Stimulated activated CD8-positive, alpha-beta memory T cell treated with anti-CD3 and anti-CD28 coated beads, Interleukin-12 subunit alpha, Interleukin-12 subunit beta, amount 100 ng/mL, for 4 hours (primary cell): ENCODE measurements at places on chromosomes 7 and 10.

- no peak for DNase-seq
These were observed 4.8 kb upstream of the ADRB1 start for GRCh38 chr10:114038819-114039218.

GRCh38 chr7:26147030-26147429 is 5.0 kb upstream of the NFE2L3 start:
- no peak for DNase-seq

DNA sequence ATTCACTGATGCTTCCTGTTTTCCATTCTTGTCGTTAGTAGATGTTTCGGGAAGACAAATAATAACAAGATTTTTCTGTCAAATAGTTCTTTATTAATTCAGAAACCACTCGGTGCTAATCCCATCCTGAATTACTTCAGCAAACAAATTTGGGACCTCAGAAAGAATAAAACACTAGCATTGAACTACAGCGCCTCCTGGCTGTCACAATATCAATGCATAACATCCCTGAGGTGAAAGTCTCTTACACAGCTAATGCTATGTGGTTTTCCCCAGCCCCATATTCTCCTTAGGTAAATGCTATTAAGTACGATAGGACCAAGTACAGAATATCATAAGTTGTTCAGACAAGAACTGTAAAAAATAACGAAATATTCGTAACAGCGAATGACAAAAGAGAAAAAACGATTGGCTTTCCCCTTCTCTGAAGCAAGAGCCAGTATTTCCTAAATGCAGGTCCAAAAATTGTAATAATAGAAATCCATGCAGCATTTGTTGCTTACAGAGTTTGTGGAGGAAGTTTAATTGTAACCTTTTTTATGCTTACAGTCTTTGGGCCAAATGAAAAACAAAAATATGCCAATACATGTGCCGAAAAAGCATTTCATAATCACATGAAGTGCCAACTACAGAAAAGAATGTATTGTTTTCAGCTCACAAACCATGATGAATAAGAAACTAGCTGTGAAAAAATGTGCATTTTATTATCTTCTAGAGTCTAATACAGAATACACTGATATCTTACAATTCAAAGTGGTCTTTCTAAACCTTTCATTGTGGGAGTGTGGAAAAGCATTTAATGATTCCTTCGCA is 47.3 kb downstream of the MYPN start:
- no peak for DNase-seq

DNA sequence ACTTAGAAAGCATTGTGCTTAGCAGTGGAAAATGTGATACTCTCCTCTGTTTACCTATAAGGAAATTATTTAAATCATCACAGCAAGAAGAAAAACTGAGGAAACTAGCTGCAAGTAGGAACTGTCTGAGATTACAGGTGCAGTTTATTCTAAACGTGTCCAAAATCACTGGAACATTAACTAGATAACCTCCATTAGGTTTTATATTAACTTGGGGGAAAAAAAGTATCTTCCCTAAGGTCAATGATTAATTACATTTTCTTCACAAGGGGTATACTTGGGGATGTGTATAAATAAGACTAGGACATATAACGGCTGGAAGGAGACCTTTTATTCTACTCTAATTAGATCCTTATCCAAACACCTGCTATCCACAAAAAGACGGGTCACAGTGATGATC is 3.7 kb downstream of the GOT1 start:
- DNase-seq: no peak

DNA sequence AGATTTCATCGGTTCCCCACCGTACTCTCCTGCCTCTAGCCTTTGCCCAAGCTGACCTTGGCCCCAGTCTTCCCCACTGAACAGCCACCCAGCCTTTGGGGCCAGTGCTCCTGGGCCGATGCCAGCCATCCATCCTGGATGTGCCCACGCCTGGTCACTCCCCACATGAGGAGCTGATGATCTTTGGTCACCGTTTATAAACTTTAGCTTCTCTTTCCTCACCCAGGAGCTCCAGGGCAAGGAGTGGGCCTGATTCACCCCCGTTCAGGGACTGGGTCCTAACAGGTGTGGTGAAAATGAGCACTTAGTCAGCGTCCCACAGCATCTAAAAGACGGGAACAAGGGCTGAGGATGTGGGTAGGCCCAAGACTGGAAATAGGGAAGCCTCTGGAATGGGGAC is 22.9 kb downstream of the GTF2IRD1 start:
- no peak for DNase-seq

- DNase-seq: no peak
These were observed 30.4 kb downstream of the LYZL1 start for GRCh38 chr10:29319205-29319781.

- DNase-seq: no peak
These were observed 4.2 kb upstream of the RPEL1 start for GRCh38 chr10:103241262-103242011.

GRCh38 chr10:111551001-111551400 is 474.2 kb downstream of the ADRA2A start:
- no peak for DNase-seq

DNA sequence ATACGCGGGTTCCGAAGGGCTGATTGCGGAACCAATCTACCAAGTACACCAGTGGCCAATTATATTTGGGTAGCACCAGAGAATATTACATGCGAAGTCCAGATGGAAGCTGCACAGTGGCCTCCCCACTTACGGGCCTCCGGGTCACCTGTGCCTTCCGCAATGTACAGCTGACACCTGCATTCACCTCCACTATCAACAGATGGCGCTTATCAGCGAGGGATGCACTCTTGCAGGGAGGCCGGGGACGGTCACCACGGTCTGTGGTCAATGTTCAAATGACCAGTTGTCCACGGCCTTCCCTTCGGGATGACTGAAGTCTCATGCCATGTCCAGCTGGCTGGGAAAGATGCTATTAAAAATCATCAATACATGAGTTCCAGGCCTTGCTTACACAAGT is 47.6 kb downstream of the SLIT1 start:
- no peak for DNase-seq

GRCh38 chr10:117214401-117214800 is 17.1 kb downstream of the KCNK18 start:
- no peak for DNase-seq

GRCh38 chr7:84175461-84175860 is 19.1 kb downstream of the SEMA3A start:
- DNase-seq: no peak

DNA sequence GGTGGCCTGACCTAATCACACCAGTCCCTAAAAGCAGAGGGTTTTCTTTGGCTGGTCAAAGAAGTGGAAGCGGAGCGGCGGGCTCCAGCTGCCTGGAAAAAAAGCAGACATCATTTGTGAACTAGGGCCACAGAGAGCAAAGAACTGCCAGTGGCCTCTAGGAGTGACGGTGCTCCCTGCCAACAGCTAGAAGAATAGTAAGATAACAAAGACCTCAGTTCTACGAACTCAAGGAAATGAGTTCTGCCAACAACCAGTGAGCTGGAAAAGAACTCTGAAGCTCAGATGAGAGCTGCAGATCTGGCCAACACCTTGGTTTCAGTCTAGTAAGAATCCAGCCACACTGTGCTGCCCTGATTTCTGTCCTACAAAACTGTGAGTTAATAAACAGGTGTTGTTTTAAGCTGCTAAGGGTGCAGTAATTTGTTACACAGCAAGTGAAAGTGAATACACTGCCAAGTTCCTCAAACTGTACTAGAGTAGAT is 178.0 kb downstream of the SRPK2 start:
- DNase-seq: no peak

GRCh38 chr10:105742184-105742583 is 1101.1 kb downstream of the SORCS3 start:
- no peak for DNase-seq

GRCh38 chr7:92768501-92769393 is 67.6 kb downstream of the CDK6 start:
- DNase-seq: no peak

GRCh38 chr10:117536072-117536865 is 6.3 kb upstream of the EMX2 start:
- no peak for DNase-seq

DNA sequence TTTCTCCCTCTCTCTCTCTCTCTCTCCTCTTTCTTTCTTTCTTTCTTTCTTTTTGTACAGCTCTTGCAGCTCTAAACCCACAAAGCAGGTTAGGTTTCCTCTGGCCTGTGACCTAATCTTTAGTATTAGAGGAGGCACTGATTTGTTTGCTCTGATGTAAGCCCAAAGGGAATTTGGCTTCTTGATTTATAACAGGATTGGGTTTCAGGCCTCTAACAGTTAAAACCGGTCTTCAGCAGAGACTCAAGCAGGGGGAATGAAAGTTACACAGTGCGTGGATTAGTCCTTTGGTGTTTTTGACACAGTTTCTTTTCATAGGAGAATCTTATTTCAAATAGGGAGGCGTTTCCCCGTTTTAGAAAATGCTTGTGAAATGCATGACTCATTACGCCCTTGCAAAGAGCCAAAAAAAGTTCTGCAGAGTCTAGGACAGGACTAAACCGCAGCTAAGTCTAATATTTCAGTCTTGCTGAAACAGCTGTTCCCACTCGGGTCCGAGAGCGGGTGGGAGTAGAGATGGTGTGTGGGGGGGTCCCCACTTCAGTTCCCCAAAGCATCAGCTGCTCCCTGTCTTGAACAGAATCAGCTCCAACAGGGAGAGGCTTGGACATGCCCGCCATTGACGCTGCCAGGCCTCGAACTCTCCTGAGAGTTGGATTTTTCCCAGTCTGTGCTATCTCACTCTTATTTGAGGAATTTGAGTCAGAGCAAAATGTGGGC is 296.5 kb upstream of the PITRM1 start:
- DNase-seq: no peak

GRCh38 chr10:70465278-70465677 is 13.3 kb upstream of the PALD1 start:
- no peak for DNase-seq

- no peak for DNase-seq
These were observed 57.2 kb upstream of the TOMM7 start for GRCh38 chr7:22879709-22880306.

GRCh38 chr7:98949336-98950044 is 71.2 kb downstream of the TRRAP start:
- DNase-seq: no peak

DNA sequence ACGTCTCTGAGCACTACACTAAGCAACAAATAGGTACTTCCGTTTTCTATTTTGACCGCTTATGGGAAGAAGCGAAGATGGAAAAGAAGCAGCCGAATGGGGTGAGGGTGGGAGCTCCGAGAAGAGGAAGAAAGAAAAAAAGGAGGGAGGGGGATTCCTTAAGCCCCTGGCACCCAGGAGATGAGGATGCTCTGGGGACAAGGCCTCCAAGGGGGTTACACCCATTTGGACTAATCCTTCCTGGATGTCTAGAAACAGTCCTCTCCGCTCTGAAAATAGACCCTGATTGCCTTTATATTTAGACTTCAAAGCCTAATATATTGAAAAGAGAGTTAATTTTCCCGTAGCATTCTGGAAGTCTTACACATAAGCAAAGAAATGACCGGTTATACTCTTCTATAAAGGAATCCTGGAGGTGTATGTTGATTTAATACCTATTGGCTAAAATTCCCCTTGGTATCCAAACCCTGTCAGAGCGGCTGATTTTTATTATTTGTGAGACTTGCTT is 676 bp upstream of the HTR7 start:
- no peak for DNase-seq

DNA sequence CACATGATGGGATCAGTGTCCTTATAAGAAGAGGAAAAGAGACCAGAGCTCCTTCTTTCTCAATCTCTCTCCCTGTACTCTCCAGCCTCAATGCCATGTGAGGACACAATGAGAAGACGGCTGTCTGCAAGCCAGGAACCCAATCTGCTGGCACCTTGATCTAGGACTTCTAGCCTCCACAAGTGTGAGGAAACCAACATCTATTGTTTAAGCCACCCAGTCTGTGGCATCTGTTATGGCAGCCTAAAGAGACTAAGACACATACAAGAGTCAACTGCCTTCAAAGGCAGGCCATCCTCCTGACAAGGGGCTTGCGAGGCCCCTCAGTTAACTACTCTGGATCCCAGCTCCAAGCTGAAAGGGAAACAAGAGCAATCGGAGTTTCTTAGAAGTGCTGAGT is 218.2 kb upstream of the FRMD4A start:
- DNase-seq: no peak

DNA sequence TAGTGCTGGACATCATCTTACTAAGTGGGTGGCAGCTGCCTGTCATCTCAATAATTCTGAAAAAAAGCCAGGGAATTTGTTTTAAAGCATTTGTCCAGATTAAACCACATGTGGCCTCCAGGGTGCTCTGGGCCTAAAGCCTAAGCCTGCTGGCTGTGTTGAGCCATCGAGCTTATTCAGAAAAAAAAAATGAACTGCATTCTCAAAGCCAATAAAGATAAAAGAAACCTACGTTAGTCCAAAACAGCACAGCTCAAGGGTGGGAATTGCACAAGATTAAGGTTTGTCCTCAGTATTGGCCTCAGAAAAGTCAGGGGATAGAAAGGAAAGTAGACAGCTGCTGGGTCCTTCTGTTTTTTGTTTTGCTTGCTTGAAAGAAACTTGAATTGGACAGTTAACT is 22.6 kb upstream of the PRTFDC1 start:
- DNase-seq: no peak

GRCh38 chr7:118969370-118969769 is 744.9 kb downstream of the ANKRD7 start:
- DNase-seq: no peak

GRCh38 chr10:55966101-55966500 is 395.0 kb downstream of the ZWINT start:
- DNase-seq: no peak

GRCh38 chr7:17680943-17681351 is 259.3 kb downstream of the SNX13 start:
- no peak for DNase-seq

- no peak for DNase-seq
These were observed 80.8 kb downstream of the ARHGAP22 start for GRCh38 chr10:48523820-48524758.

DNA sequence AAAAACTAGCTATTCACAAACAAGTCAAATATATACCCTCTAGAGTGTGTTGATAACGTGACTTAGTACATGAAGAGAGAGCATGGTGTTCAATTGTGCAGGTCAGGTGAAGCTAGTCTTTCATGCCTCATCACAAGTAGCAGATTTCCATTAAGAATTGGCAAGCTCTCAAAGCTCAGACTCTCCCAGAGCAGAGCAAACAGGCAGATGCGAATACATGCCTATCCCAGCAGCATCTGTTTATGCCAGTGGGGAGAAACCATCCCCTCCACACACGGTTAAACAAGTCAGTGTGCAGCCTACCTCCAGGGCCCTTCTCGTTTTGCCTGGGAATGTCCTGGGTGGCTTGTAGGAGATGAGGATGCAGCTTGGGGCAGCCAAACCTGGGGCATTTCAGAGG is 532.5 kb upstream of the C7orf33 start:
- DNase-seq: no peak

DNA sequence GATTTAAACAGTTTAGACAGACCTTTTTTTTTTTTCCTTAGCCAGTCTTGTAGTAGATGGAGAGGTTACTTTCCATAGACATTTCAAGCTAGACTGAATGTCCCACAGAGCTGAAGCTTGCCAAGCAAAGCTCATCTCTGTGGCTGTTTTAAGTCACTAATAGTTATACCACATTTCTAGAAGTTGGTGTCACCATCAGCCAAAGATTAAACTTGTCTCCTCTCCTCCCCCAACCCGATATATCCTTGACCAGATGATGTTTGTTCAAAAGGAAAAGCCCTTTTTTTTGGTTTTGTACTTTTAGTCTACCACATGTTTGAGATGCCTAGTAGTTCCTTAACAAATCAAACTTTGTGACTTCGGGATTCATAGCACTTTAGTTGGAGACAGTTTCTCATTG is 66.1 kb downstream of the ADD3 start:
- no peak for DNase-seq
